ENCODE measurements at places on chromosomes 16 and 17.

DNA sequence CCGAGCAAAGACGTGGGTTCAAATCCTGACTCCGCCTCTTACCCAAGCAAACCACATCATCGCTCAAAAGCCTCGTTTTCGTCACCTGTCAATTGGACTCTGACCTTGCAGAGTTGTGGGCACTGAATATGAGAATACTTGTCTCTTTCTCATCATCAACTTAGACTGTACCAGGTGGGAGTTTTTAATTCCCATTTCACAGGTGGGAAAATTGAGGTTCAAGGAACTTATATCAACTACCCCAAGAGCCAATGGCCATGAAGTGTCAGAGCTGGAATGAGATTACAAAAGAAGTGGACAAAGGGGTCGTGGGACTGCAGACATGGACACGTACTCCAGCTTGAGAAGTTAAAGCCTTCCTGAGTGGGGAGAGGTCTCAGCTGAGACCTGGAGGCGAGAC lies 10.8 kb downstream of the TMEM114 start:
- DNase-seq = no peak

DNA sequence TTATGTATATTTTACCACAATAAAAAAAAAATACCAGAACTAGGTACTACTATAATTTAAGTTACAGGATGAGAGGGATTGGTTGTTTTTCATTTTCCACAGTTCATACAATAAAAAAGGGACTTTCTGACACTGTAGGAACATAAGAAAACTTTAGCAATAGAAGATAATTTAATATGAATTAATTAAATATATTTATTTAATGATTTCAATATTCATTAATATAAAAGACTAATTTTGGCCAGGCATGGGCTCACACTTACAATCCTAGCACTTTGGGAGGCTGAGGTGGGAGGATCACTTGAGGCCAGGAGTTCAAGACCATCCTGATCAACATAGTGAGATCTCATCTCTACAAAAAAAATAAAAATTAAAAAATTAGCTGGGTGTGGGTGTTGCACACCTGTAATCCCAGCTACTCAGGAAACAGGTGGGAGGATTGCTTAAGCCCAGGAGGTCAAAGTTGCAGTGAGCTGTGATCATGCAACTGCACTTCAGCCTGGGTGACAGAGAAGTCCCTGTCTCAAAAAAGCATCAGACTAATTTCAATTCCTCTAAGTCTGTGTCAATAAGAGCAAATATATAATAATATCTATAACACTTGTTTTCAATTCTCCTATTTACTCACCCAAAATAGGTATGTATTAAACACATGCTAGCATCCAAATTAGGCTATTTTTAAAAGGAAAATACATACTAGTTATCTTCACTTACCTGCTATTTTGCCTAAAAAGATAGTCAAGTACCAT lies 79.6 kb downstream of the BRIP1 start:
- no peak for DNase-seq

DNA sequence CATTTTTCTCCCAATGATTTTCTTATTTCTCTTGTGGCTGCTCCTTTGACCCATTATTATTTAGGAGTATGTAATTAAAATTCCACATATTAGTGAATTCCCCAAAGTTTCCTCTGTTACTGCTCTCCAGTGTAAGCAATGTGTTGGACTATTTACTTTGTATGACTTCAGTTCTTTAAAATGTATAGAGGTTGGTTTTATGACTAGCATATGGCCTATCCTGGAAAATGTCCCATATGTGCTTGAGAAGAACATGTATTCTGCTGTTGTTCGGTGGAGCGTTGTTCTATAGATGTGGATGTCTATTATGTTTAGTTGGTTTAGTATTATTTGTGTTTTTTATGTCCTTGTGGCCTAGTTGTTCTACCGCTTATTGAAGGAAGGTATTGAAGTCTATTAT lies 6.0 kb upstream of the NT5M start:
- no peak for DNase-seq

DNA sequence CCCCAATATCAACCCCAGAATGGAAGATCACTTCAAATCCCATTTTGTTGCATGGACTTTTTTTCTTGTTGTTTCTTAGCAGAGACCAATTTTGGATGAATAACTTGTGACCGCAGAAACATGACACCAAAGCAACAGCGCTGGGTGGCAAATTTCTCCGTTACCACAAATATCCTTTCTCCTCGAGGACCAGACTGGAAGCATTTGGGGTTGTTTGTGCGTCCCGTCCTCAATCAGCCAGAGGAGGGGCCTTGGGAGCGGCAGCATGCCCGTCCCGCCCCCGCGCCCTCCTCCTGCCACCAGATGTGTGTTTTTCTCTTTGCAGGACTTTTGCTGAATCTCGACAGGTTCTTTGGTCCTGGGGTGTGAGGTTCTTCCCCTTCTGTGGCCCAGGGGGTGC lies 282.5 kb upstream of the FOXF1 start:
- no peak for DNase-seq

GRCh38 chr16:66525396-66526180 lies 24.3 kb downstream of the TK2 start:
- DNase-seq = no peak

DNA sequence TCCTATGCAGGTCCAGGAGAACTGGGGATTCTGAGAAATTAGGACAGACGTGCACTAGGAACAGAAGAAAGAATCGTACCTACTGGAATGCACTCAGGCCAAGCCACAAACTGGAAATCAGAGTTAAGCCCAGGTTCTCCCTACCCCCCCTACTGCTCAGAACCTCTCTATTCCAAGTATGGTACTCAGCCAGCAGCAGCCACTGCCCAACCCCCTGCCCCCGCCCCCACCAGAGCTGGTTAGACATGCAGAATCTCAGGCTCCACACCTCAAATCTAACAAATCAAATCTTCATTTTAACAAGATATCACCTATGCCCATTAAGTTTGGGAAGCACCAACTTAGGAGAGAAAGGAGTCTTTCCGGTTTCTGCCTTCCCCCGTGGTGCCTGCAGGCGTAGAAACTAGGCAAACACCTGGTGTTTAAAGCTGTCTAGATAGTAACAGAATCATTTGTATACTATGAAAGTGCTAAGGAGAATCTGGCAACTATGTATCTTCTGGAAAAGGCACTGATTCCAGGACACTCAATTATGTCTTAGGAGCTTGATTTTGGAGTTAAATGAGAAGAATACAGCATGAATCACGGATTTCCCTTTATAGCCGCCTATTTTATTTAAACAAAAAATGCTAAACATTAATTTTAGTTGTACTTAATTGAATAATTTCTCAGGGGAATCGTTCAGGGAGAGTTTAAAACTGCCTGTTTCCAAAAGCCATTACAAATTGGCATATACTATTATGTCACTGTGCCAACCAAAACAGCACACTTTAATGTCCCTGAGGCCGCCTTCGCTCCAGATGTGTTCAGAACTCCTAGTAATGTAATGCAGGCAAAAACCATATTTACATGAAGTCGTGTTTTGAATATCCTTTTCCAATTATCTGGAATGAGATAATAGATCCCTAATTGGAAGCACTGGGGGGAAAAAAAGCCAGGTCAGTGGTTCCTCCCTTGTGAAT lies 166.5 kb downstream of the STX8 start:
- no peak for DNase-seq

- no peak for DNase-seq
These were observed 7.8 kb downstream of the PSMD12 start for GRCh38 chr17:67358612-67359011.

DNA sequence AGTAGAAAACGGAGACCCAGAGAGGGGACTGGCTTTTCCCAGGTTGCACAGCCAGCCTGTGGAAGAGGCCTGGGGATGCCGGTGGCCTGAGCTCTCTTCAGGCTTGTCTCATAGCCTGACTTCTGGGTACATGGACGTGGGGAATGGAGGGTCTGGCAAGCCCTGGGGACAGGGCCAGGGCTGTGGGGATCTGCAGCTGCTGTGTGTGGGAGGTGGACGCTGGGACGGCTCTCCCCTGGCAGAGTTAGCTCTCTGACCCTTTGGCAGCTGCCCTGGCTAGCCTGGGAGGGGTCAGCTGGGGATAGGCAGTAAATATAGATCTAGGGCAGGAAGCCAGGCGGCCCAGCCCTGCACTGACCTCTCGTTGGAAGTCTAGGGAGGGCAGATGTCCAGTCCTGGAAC lies 20.5 kb downstream of the SLC4A1 start:
- DNase-seq = no peak

DNA sequence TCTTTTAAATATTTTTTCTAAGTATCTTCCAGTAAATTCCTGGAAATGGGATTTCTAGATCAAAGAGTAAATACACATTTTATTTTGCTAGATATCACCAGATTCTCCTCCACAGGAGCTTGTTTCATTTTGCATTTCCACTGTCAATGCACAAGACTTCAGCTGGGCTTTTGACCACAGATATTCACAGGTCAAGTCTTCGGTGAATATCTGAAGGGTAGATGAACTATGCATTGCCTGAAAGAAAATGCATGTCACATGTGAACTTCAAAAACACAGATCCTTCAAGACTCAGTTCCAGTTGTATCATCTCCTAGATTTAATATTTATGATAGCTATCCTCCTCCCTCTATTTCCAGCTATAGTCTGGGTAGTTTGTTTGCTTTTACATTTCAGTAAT lies 963.6 kb upstream of the GOT2 start:
- DNase-seq = no peak

DNA sequence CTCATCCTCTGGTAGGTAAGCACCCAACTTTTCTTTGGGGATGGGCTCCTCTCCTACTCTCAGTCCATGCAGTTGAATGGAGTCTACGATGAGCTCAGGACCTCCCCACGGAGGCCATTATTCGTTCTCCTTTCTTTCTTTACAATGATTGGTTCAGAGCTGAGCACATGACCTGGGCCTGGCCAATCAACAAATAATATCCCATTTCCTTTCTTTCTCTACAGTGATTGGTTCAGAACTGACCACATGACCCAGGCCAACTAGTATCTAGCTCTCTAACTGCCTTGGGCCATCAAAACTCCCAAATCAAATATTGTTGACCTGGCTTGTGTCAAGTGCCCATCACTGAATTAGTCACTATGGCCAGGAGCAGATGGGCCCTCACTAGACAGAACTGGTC lies 129.2 kb downstream of the USP31 start:
- no peak for DNase-seq

DNA sequence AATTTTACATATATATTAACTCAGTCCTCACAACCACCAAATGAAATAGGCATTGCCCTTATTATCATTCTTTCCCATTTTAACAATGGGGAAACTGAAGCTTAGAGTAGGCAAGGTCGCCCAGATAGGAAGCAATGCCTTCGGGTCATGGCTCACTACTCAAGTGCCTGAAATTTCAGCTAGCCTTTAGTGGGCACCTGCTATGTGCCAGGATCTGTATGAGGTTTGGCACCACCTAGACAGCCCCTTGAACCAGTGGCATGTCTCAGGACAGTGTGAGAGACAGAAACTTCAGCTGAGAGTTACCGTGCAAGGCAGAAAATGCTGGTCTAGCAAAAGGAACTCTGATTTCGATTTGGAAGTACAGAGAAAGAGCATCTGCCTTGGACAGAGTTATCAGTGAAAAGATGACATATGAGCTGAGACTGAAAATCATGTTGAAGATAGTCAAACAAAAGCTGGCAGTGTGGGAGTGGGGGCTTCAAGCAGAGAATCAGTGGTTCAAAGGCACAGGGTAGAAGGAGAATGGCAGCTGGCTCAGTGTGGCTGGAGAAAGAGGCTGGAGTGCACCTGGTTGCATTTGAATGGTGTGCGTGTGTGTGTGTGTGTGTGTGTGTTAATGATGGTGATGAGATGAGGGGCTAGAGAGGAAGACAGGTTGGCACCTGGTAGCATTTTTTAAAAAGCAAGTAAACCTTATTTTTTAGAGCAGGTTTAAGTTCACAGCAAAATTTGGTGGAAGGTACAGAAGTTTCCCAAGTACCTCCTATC lies 29.1 kb downstream of the CDH13 start:
- no peak for DNase-seq

DNA sequence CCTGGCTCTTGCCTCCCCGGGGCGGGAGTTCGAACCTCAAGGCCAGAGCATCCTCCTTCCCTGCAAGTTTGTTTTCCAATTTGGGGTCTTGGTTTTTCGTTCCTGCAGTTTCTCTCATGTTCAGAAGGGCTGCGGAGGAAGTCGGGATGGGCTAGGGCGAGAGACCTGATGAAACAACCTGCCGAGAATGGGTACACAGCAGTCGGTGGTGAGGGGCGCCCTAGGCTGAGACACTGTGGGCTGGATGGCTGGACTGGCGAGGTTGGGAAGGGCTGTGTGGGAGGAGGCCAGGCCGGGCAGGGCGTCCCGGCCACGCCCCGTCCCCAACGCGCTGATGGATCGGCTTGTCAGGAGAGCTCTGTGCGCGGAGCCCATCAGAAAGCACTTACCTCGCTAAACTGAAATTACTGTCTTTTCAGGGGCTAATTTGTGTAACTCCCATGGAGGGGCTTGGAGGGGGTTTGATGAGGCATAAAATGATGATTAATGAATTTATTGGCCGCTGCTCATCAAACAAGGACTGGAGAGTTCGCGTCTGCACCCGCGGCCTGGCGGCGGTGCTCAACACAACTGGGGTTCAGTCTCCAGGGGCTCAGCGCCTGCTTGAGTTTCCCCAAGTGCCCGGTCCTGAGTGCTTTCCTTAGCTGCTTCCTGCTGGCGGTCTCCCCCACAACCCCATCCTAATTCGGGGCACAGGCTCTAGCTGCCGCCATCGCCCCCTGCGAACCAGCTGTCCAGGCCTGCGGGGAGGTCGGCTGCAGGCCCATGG lies 9.0 kb downstream of the IRX5 start:
- no peak for DNase-seq

GRCh38 chr17:1490643-1491442 lies 1.6 kb downstream of the MYO1C start:
- DNase-seq = peak; percentile 56

GRCh38 chr16:65384441-65384840 lies 262.6 kb upstream of the CDH11 start:
- DNase-seq = no peak
